ENCODE measurements at places on chromosomes 11 and 22.

DNA sequence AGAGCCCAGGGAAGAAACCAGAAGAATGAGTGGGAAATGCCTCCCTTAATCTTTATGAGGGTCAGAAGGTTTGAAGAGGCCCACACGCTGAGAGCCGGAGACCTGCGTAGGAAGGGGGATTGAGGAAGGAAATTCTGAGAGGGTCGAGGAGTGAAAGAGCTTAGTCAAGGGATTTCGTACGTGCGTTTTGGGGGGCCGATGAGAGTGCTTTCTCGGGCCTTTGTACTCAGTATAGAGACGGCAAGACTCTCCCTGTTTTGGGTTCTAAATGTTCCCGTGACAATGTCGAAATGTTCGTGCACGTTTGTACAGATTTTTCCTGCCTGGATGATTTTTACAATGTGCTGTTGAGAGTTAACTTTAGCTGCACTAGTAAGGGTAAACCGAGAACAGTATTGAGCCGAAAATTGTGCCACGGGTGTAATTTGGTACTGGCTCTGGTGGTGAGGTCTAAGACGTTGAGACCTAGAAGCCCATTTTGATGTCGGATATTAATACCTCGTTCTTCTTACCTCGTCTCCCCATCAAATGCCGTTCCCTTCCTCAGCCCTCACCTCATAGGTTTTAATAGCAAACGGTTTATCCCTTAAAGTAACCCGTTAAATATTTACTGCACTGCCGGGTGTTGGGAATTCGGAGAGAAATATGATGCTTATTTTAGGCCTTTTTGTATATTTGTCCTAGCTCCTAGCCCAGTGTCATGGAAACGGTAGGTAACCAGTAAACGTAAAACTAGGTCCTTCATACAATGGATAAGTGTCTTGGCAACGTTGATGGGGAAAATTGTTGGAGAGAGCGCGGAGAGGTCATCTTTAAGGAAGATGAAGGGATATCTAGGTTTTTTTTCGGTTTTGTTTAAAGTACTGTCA, 734 bp downstream of the C11orf58 start:
- DNase-seq: no peak

- DNase-seq: no peak
Measured at GRCh38 chr11:36449561-36450096, 60.4 kb downstream of the TRAF6 start.

DNA sequence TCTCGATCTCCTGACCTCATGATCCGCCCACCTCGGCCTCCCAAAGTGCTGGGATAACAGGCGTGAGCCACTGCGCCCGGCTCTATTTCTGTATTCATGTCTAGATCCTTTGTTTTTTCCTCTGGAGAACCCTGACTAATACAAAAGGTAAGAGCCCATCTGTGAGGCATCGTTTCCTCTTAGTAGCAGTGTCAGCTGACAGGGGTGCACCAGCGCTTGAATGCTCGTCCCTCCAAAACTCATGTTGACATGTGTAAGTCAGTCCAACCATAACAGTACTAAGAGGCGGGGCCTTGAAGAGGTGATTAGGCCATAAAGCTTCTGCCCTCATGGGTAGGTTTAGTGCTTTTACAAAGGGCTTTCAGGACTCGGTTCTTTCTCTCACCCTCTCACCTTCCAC, 470.1 kb upstream of the B3GAT1 start:
- no peak for DNase-seq

DNA sequence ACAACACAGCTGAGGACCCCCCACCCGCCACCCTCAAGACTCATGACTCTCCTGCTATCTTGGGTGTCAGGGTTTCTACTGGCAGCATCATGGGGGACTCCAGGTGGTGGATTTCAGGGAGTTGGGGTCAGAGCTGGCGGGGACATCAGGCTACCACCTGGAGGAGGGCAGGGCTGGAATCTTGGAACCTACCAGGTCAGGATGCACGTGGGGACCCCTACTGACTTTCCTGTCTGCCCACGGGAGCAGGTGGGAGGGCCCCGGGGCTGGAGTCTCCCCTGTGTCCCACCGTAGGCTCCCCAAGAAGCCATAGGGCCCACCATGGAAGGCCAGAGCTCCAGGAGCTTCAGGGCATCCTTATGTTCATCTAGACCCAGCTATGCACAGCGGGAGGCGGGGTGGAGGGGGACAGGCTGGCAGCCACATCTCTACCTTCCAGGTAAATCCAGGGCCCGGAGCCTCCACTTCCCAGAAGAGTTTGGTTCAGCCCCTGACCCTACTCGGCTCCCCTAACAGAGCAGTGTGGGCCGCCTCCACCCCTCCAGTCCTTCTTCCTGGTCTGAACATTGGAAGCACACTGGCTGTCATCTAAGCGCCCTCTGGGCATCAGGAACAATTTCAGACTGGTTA, 10.0 kb downstream of the SLC37A2 start:
- DNase-seq: no peak

- peak; percentile 23 for DNase-seq
Measured at GRCh38 chr22:47088480-47089158, 326.2 kb downstream of the TBC1D22A start.

DNA sequence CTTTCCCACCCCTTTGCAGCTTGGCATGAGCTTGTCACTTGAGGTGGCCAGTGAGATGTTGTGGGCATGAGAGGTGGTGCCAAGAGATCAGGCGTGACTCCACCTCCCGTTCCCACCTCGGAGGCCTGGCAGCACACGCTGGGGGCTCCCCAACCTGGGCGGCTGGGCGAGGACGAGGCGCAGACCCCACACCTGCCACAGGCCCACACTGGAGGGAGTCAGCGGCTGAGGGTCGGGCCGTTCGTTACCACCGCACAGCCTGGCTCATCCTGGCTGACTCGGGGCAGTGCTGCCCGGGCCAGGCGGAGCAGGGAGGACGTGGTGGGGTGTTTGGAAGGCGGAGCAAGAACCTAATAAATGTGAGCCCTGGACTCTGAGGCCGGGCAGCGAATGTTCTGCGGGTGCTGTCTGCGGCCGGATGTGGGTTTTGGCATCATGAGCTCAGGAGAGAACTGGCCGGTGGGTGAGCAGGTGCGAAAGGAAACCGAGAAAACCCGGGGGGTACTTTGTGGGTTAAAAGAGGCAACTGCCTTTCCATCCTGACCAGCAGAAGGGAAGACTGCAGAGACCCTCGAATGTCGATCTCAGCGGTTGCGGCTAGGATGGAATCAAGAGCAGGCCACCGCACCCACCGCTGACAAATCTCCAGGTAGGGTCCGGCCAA, 10.2 kb upstream of the IFITM3 start:
- DNase-seq: no peak

- peak; percentile 89 for DNase-seq
Measured at GRCh38 chr22:21629255-21630149, at the start of gene YDJC. Gene YDJC, minus strand, starts transcription at chr22:21630022. Its CDS starts 8 bp downstream, at chr22:21630014.

GRCh38 chr11:31813391-31814175, 2.5 kb upstream of the PAX6 start:
- no peak for DNase-seq

GRCh38 chr22:29973269-29973668, 90.3 kb downstream of the MTMR3 start:
- DNase-seq: no peak

- no peak for DNase-seq
Measured at GRCh38 chr11:83835423-83835822, 549.3 kb upstream of the CCDC90B start.
